ENCODE measurements at places on chromosomes 11 and 22.
A peak's percentile ranks its signal among the peaks of the same experiment; 100 is the strongest.

GRCh38 chr11:14443638-14444037, 56.0 kb downstream of the COPB1 start:
- peak; percentile 30 for DNase-seq

GRCh38 chr11:1406571-1407485, 17.1 kb downstream of the BRSK2 start:
- no peak for DNase-seq

GRCh38 chr11:25247336-25247735, 750.5 kb downstream of the LUZP2 start:
- no peak for DNase-seq

GRCh38 chr11:30521297-30522071, 64.7 kb downstream of the MPPED2 start:
- DNase-seq: no peak

DNA sequence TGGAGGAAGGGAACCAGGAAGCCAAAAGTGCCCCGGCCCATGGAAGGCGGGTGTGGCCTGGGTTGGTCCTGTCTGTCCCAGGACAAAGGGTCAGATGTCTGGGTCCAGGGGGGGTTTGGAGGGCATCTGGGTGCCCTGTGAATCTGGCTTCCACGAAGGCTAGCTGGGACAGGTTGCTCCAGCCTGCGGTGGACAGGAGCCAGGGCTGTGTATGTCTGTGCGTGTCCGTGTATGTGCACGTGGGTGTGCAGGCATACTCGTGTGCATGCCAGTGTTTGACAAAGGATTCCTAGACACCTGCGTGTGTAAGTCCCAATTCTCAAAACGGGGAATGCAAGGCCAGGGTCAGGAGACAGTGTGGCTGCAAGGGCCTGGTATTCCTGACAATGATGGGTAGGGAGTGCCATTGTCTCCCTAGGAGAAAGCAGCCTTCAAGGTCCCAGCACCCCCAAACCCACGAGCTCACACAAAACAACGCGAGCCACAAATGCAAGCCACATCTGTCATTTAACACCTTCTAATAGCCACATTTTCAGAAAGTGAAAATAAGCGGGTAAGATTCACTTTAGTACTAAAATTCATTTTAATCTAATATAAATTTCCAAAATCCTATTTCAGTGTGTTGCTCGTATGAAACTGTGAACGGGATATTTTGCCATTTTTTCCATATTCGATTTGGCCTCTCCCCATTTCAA, 78.4 kb upstream of the WNT7B start:
- no peak for DNase-seq

GRCh38 chr11:110606415-110606814, 105.8 kb downstream of the ARHGAP20 start:
- DNase-seq: no peak

DNA sequence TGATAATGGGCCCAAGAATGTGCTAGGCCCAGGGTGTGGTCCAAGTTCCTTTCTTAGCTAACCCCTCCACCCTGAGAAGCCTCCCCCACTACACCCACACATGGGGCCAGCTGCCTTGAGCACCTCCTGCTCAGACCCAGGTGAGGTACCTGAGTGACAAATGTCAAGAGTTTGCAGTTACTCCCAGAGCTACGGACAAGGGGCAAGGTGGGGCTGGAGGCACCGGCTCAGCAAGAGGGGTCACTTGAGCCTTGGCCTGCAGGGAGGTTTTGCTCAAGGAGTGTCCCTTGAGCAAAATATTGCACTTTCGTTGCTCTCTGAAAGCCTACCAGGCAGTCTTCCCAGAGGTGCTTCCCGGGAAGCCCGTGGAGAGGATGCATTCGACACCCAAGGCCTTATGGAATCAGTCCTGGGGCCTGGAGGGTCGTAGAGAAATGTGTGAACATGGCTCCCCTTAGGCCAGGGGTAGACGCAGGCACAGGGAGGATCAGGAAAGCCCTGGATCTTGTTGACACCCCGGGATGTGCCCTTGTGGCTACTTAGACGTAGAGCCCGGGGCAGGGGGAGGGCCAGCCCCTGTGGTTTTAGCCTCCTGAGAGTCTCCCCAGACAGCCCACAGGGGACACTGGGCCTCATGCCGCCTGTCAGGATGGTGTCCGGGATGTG, 114.2 kb downstream of the KCNQ1 start:
- DNase-seq: no peak

All from GM04503 (cell line).